ENCODE measurements at places on chromosomes 2 and 18. TPM values are rescaled to one million over a fixed set of nuclear protein-coding genes. Genes with fewer than 3 reads are reported as not detected.

Gene GPR55
- not detected for total RNA-seq

Gene IRS1
- 23.1 TPM for total RNA-seq

GRCh38 chr2:239803766-239804115 lies 221.4 kb downstream of the NDUFA10 start:
- H3K27ac ChIP-seq, result no peak overlapping the region
- DNase-seq, result no peak
- H3K36me3 ChIP-seq, result no peaks in the 10 kb centered on the region
- no peaks in the 10 kb centered on the region for H3K27me3 ChIP-seq
- H3K4me1 ChIP-seq, result no peaks in the 10 kb centered on the region
- H3K4me3 ChIP-seq, result no peak overlapping the region

DNA sequence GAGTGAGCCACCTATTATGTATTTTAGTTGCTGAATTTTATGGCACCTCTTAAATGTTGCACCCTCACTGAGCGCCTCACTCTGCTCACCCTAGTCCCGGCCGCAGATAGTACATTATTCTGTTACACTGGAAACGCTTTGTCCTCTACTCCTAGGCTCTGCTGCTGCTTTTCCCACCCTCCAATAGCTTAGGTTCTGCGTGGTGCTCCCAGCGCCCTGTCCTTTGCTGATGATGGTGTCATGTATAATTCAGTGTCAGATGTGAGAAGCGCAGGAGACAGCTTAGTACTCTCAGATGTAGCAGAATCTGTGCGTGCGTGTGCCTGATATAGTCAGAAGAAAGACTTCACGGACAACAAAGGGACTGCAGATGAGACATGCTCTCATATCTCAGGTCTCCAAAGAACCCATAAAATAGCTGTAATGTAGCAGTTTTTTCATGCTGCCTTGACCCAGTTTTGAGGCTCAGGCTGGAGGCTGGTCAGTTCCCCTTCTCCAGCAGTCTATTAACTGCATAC lies 1.4 kb upstream of the REEP1 start:
- H3K4me3 ChIP-seq, result no peak overlapping the region
- no peak for DNase-seq
- H3K4me1 ChIP-seq, result peaks cover 6% of the 10 kb centered on the region
- H3K36me3 ChIP-seq, result no peaks in the 10 kb centered on the region

Gene ST6GAL2
- 900 TPM for total RNA-seq
